RPMI8226 (cell line): ENCODE measurements at places on chromosomes 5 and 9.

- no peak for DNase-seq
These were observed 69.5 kb upstream of the CDH6 start for GRCh38 chr5:31124026-31124425.

DNA sequence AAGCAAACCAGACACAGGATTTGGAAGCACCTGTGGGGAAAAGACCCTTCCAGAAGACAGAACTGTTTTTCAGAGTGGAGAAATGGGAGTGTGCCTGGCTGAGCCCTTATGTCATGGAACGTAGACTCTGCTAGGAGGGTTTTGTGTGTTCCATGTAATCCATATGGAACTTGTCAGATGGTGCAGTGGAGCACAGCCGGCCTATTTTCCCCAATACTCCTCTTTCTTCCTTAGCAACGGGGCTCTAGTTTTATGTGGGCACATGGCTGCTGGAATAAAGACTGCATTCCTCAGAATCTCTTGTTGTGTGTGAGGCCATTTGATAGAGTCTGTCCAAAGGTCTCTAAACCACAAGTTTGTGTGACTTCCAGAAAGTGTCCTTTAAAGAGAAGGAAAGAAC lies 284.0 kb downstream of the DRD1 start:
- DNase-seq, result no peak

DNA sequence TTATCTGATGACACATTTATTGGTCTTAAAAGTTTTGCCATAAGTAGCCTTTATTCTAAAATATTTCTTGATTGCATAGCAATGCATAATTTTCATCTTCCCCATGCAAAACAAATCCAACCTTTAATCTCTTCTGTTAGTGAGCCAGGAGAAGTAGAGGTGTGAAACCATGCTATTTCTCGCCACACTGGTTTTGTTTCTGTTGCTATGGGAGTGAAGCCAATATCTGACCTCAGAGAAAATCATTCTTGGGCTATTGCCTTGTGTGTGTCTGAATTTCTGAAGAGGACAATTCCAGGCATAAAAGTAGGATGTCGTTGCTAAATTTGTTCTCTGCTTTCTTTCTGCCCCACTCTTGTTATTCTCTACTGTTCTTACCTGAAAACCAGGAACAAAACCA lies 183.6 kb downstream of the PTTG1 start:
- DNase-seq, result no peak

DNA sequence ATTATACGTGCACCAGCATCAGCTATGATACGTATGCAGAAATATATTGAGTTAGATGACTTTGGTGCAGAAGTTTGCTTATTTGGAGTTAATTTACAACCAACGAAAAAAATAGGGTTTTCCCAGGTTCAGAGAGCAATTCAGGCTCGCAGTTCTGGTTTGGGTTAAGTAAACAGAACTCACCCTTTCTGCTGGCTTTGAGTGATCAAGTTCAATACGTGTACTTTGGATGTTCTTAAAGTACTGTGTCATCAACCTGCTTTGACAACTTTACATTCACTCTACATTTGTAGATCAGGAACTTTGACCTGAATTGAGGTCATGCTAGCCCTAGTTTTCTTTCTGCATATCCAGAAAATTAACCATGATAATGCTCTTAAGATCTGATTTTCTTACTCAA lies 40.7 kb downstream of the ACOT12 start:
- no peak for DNase-seq

DNA sequence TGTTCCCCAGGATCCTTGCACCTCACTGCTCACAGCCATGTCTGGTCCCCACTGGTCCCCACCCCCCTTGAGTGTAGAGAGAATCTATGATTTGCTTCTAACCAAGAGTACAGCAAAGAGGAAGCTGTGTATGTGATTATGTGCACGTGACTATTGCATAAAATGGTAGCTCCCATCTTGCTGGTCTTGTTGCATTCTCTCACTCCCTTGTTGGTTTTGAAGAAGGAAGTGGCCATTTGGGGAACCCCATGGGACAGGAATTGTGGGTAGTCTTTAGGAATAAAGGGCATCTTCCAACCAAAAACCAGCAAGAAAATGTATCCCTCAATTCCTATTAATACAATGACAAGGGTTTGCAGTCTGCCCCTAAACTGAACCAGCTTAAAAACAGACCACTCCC lies 5.2 kb upstream of the FCN2 start:
- DNase-seq, result no peak

GRCh38 chr5:50606179-50606578 lies 60.3 kb upstream of the PARP8 start:
- no peak for DNase-seq

GRCh38 chr9:17068671-17069070 lies 66.2 kb upstream of the CNTLN start:
- DNase-seq, result no peak

- no peak for DNase-seq
These were observed 468.7 kb downstream of the TLE4 start for GRCh38 chr9:80040457-80040856.

DNA sequence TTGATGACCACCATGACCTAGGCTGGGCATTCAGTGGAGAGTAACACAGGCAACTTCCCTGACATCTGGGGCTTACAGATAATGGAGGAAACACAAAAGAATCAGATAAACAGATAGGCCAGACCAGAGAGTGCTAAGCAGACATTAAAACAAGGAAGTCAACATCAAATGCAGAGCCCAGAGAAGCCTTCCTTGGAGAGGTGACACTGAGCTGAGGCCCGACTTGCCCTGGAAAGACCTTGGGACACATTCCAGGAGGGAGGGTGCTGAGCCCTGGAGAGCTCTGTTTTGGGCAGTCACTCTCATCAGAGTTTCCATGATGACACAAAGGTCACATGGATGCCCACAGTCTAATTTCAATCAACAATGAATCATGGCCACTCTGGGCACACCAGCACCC lies 31.9 kb upstream of the C5orf58 start:
- no peak for DNase-seq

- peak; percentile 22 for DNase-seq
These were observed 31.3 kb downstream of the LHX6 start for GRCh38 chr9:122197426-122197825.

DNA sequence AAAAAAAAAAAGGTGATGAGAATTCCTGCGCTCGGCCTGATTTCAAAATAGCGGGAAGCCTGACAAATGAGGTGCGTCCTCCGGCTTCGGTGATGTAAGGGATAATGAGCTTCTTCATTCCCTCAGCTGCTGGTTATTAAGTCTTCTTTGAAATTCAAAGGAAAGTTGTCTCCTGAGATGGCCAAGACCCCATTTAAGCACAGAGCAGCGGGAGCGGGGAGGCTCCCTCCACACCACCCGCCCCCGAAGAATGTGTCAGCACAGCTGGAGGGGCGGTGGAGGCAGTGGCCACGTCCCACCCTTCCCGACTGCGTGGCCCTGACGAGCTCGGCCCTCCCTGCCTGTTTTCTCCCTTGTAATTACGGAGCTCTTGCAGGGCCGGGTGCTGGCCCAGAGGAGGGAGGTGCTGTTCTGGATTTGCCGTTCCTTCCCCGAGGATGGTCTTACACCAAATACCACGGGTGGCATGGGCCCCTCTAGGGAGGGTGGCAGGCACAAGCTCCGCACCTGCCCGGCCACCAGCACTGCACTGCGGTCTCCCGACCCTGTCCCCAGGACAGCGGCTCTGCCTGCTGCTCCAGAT lies 31.0 kb downstream of the SLC9A3 start:
- no peak for DNase-seq

- peak; percentile 20 for DNase-seq
These were observed 43.6 kb upstream of the RAD23B start for GRCh38 chr9:107239474-107239873.

GRCh38 chr5:78405829-78406750 lies 45.7 kb downstream of the SCAMP1 start:
- peak; percentile 6 for DNase-seq

DNA sequence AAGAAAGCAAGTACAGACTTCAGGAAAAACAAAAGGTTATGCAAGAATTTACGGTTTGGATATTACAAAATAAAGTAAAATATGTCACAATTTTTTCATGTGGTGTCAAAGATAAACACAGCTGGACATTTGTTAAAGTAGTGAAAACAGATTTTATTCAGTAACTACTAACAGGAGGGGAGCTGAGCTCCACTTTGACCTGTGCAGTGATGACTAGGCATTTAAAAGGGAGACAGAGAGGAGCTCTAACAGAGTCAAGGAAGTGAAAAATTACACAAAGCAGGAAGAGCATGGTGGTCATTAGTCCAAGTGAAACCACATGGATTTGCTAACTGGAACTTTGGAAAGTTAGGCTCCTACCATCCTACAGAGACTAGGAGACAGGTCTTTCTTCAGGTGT lies 263.6 kb upstream of the PCSK5 start:
- no peak for DNase-seq

GRCh38 chr5:14185326-14186058 lies 42.4 kb downstream of the TRIO start:
- peak; percentile 44 for DNase-seq

- no peak for DNase-seq
These were observed 86.4 kb downstream of the HMHB1 start for GRCh38 chr5:143898381-143898780.

DNA sequence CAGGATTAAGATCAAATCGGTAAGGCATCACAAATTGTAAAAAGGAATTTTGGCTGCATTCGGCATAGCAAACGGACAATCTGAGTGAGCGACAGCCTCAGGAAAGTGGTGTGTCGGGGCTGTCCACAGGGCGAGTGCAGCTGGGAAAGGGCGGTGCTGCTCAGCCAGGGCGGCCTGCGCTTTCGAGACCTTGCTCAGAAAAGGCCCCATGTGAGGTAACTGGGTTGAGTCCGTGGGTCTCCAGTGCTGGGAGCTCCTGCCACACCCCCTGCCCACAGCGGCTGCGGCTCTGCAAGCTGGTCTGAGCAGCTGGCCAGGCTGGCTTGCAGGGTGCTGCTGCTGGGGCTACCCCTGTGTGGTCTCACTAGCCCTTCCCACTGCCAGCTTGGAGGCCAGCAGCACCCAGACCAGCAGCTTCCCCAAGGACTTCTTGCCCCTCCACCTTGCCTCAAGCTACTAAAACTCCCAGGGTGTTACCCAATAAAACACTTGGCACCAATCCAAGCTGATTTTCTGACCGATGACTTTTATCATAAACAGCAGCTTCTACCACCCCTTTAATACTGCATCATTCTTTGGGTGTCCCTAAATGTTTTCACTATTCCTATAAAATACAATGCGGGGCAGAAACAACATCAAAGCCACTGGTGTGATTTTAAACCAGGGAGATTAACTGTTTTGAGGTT lies 6.2 kb downstream of the SURF2 start:
- no peak for DNase-seq

- DNase-seq, result peak; percentile 10
These were observed 67.1 kb downstream of the GRAMD2B start for GRCh38 chr5:126490167-126490940.

- peak; percentile 44 for DNase-seq
These were observed at the start of gene HMHB1 for GRCh38 chr5:143812085-143812705. HMHB1 (plus strand) TSS chr5:143812161.

GRCh38 chr5:154117050-154117449 lies 73.5 kb upstream of the GALNT10 start:
- DNase-seq, result no peak

- peak; percentile 68 for DNase-seq
These were observed 31.8 kb upstream of the CKS2 start for GRCh38 chr9:89278997-89279739.

- DNase-seq, result peak; percentile 91
These were observed 21.5 kb downstream of the CCDC187 start for GRCh38 chr9:136282272-136282861.

- no peak for DNase-seq
These were observed 214.9 kb downstream of the ADAMTSL1 start for GRCh38 chr9:18688581-18689565.

GRCh38 chr5:94893412-94894135 lies 275.1 kb downstream of the SLF1 start:
- DNase-seq, result no peak

DNA sequence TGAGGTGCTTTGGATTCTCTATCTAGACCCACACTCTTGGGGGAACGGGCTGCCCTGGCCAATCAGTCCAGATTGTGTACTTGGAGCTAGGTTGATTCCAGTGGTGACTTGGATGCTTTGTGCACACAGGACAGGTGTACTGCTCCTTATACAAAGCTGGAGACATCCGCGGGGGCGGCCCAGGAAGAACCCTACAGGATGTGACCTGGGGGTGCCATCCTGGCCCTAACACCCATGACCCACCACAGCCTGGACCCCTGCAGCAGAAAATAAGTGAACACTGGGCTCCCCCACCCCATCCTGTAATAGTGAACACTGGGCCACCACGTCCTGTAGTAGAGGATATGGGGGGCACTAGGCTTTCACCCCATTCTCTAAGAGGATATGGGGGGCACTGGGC lies 12.1 kb upstream of the PLEKHG4B start:
- no peak for DNase-seq

DNA sequence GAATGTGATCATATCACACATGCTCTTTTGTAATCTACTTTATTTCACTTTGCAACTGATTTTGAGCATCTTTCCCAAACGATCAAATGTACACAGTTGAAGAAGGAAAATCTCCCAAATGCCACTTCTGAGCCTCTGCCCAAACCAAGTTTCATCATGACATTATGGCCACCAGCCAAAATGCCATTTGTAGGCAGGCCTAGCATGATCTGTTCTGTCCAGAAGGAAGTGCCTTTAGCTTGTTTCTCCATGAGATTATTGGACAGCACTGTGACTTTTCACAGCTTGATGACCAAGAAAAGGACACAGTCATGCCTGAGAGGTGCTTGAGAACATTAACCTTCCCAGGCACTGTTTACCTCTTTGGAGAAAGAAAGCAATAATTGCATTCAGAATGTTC lies 73.2 kb upstream of the PIP5K1B start:
- DNase-seq, result peak; percentile 52

DNA sequence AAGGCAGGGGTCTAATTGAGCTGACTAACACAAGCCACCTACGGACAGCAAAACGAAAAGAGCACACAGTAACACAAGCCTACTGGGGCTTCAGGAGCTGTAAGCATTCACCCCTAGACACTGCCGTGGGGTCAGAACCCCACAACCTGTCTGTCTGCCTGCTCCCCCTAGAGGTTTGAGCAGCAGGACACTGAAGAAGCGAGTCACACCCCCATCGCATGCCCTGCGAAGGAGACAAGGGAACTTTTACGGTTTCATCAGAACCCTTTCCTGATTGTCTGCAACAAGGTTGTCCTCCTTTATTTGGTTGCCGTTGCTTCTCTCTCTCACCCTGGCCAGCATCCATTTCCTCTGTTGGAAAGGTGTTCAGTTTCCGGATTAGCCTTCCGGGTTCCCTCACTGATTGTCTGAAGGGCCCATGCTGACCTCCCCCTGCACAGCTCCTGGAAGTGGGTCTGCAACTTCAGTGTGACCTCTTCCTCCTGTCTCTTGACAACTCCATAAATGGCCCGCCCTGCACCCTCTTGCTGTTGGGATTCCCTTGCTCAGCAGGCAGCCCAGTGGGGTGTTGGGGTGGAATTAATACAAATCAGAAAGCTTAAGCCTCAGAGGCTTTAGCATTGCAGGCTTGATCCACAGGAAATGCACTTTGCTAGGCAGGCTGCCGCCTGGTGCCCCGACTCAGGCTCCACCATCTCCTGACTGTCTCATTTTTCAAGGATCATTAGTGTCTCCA lies 258.9 kb upstream of the TLE4 start:
- DNase-seq, result no peak

- no peak for DNase-seq
These were observed 20.7 kb upstream of the SHOC1 start for GRCh38 chr9:111815285-111816070.

GRCh38 chr5:93150311-93151012 lies 430.6 kb downstream of the NR2F1-AS1 start:
- no peak for DNase-seq
